GM03348 (cell line): ENCODE measurements at places on chromosomes 4 and X.

- DNase-seq, result no peak
These were observed 10.1 kb upstream of the MPP1 start for GRCh38 chrX:154815274-154815818.

DNA sequence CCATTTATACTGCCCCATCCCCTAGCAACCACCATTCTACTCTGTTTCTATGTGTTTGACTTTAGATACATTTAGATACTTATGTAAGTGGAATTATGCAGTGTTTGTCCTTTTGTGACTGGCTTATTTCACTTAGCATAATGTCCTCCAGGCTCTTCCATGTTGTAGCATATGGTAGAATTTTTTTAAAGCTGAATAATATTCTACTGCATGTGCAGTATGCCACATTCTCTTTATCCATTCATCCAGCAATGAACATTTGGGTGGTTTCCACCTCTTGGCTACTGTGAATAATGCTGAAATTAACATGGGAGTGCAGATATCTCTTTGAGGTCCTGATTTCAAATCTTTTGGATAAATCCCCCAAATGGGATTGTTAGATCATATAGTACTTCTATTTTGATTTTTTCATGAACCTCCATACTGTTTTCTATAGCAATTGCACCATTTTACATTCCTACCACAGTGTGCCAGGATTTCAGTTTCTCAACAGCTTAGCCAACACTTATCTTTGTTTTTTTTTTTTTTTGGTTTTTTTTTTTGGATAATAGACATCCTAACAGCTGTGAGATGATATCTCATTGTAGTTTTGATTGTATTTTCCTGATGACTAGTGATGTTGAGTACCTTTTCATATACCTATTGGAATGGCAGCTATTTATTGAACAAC, 105.9 kb upstream of the LNX1 start:
- no peak for DNase-seq

DNA sequence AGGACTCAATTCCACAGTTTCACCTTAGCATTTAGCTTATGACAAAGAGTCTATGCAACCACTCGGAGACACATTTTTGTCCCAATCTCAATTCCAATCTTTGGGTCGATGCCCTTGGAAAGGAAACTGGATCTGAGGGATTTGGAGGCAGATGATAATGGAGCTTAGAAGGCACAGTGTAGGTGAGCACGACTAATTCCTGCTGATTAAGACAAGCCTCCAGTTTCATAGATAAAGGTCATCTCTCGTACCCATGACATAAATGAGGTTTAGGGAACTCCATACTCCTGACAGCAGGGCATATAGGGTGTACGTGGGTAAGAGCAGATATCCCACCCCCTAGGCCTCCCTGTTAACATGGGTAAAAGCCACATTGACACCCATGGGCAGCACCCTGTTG, 24.4 kb upstream of the ZNF718 start:
- DNase-seq, result no peak

DNA sequence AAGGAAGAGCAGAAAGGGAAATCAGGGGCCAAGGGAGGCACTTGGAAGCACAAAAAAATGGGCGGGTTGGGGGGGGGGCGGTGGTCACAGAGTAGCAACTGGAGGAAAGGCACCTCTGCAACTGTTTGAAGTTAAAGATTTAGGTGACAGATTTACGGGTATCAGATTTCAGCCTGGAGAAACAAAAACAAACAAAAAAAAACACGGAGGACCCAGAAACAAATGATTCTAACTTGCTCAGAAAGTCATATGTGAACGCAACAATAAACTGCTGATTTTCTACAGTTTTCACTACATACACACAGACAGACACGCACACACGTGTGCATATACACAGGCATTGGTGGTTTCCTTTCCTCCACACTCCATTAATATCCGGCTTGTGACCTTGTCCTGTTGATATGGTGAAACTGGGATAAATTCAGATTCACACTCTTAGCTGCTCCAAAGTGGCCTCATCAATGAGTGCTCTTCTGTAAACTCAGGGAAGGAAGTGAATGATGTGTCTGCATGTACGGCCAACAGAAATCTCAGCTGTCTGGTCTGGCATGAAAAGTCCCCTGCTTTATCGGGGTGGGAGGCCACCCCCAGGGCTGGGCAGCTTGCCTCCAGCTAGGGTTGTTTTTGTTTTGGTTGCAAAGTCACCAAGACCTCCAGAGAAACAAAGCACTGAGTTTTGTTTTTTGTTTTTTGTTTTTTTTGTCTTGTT, 54.3 kb downstream of the CHST7 start:
- DNase-seq, result no peak

- no peak for DNase-seq
These were observed 27.5 kb upstream of the DUSP21 start for GRCh38 chrX:44816367-44816766.

- no peak for DNase-seq
These were observed 192.1 kb downstream of the RBMX2 start for GRCh38 chrX:130593911-130594310.

GRCh38 chrX:103063191-103063845, 653 bp downstream of the BEX1 start:
- DNase-seq, result peak; percentile 42

GRCh38 chr4:118586357-118586790, 98.8 kb upstream of the METTL14 start:
- DNase-seq, result peak; percentile 15

GRCh38 chrX:124592744-124593143, 246.4 kb downstream of the SH2D1A start:
- DNase-seq, result no peak

- no peak for DNase-seq
These were observed 2.2 kb upstream of the HTR2C start for GRCh38 chrX:114581528-114582263.

DNA sequence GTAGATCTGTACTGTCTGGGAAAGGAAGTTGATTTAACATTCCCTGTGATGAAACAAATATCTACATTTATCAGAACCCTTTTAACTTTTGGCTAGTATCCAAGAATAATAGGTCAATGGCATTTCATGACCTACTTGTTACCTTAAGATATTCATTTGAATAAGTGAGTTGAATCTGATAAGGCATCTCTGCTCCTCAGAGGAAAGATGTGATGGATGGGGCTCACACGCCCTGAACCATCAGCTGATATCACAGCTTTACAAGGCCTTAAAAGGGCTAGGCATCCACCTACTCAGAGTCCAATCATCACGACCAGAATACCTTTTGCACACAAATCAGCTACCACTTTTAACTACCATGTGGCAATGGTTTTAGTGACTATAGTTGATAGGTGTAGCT, 90.2 kb upstream of the PDLIM3 start:
- DNase-seq, result no peak

DNA sequence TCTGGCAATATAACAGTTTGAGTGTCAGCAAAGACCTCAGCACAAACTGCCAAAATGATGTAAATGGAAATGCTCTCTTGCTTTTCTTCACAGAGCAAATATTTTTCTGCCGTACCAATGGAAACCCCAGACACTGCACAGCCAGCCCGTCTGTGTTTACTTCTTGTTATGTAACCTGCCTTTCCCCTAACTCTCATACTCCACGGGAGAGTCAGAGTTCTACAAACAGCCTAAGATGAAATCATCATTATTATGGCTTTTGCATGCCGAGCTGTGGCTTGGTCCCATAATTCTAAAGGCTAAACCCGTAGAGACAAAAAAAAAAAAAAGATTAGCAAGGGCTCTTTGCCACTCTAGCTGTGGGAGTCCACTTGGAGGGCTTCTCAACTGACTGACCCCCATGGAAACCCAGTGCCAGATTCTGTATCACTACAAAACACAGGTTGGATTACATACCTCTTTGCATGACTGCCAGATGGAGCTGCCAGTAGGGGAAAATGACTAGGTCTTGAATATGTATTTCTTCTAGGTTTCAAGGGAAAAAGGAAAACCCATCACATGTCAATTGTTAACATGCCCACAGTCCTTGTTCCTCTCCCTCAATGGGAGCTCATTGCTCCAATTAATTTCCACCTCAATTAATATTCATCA, 197.2 kb upstream of the CNKSR2 start:
- DNase-seq, result peak; percentile 3

- no peak for DNase-seq
These were observed 128.8 kb downstream of the AMELX start for GRCh38 chrX:11421805-11422524.

- DNase-seq, result no peak
These were observed 3.9 kb downstream of the TREX2 start for GRCh38 chrX:153441981-153442380.

- DNase-seq, result no peak
These were observed 150.6 kb upstream of the ANKRD50 start for GRCh38 chr4:124863040-124863545.

DNA sequence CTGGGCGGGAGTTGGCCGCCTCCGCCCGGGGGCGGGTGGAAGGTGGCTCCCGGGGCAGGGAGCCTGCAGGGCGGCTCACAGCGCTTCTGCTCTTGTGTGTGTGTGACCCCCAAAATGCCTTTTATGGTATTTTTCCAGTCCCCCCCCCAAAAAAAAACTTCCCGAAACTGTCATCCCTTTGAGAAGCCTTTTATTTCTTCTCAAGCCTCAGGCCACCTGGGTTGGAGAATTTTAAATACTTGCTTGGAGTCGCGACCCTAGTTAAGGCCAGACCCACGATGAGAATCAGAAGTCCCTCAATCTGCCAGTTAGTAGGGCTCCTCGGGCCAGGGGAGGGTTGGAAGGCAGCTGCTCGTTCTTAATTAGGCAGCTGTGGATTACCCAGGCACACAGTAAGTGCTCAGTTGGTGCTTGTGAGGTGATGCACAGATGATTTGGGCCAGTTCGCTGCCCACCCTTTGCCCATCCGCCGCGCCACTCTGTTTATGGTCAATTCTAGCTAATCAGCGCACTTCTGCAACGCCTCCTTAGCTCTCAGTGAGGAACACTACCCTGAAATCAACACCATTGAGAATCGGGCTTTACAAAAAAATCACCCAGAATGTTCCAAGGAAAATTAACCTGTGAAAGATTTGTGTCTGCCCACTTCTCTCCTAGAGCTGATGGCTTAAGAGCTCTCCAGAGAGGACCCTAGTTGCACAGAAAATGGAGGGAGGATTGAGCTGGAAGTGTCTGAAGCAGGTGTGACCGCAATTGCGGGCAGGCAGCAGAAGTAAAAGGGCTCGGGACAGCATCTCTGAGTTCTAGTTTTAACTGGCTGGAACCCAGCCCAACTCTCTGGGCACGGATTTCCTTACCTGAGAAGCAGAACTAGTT, 648 bp upstream of the SCD5 start:
- DNase-seq, result peak; percentile 21

- no peak for DNase-seq
These were observed 43.4 kb downstream of the SLC9A7 start for GRCh38 chrX:46715530-46715929.

- DNase-seq, result peak; percentile 69
These were observed 10.3 kb downstream of the CYP4V2 start for GRCh38 chr4:186201535-186202230.
